ENCODE measurements at places on chromosomes 1 and 21. TPM values are rescaled to one million over a fixed set of nuclear protein-coding genes. Genes with fewer than 3 reads are reported as not detected.

The RHBDL2 gene
- not detected for total RNA-seq

The CASQ1 gene
- total RNA-seq = not detected

- DNase-seq = no peak
These were observed 3.4 kb downstream of the ILF2 start for GRCh38 chr1:153667439-153667838.

DNA sequence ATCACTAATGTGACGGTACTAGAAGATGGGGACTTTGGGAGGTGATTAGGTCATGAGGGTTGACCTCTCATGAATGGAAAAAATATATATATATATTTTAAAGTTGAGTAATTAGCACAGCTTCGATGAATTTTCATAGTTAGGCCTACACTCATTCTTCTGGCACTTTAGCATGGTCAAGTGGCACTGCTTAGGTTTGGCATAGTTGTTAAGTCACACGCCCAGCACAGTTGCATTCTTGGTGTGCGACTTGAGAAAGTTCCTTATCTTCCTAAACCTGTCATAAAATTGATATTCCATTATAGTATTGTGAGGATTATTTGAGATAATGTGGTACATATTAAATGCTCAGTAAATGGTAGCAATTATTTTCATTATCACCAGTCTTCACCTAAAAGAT is 47.7 kb downstream of the MAN1A2 start:
- DNase-seq = no peak

GRCh38 chr1:16980473-16981268 is at the start of gene MFAP2:
MFAP2 (minus strand) TSS chr1:16980620; CDS start chr1:16978273, 2,347 bp downstream.
- DNase-seq = no peak

Measured in epithelial cell of proximal tubule (primary cell).